Cortex of kidney (tissue), 1 donor: ENCODE measurements at places on chromosomes 3 and 15.

GRCh38 chr3:146421819-146422759, 47.3 kb downstream of the PLSCR2 start:
- DNase-seq = no peak

DNA sequence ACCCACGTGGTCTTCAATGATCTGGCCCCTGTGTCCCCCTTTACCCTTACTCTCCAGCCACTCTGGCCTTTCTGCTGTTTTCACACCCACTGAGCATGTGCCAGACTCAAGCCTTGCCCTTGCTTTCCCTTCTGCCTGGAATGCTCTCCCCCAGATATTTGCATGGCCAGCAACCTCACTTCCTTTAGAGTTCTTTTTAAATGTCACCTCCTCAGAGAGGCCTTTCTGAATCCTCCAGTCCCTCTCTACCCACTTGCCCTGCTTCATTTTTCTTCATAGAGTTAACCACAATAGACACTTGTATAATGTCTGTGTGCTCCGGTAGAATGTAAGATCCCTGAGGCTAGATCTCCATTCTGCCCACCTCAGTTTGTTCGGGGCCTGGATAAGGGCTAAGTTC, 39.4 kb upstream of the TIPARP start:
- DNase-seq = no peak

DNA sequence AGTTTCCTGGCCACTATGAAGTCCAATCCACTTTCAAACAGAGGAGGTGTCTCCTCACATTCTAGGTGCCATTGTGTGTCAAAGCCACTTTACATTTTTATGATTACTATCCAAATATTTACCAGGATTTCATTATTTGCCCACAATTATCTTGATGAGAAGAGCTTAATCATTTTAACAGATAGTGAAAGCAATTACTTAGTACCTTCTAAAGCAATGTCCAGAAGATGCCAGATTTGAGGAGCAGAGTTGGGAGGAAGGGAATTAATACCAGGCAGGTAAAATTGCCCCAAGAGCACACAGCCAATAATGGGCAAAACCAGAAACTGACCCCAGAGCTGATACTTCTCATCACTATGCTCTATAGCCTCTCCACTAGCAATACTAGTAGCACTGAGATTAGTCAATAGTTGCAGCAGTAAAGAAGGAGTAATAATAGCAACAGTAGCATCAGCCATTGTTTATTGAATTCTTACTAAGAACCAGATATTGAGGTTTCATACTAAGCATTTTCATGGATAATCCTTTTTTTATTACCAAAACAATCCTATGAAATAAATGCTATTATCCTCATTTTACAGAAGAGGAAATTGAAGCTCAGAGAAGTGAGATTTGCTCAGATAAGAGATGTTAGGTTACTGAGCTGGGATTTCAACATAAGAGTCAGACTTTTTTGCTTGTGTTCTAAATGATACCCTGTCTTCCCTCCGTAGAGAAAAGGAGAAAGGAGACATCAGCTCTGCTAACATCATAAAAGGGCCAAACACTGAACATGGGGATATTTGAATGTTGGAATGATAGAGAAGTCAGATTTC, 509.3 kb upstream of the CFAP20DC start:
- no peak for DNase-seq

GRCh38 chr15:65873256-65873655, 4.0 kb downstream of the RAB11A start:
- no peak for DNase-seq

DNA sequence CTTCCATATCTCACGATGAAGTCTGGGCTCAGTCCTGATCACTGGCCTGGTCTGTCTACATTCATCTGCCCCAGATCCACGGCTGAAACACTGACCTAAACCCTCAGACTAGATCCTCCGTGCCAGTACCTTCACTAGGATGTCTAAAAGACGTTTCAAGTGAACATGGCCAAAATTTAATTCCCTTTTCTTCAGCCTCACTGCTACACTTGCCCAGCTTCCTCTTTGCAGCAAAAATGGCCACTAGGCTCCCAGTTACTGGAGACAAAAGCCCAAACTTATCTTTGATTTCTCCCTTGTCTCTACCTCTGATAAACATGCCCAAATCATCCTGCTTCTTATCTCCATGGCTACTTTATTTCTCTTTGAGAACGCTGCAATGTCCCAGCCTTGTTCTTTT, 1.7 kb downstream of the RASSF1 start:
- no peak for DNase-seq

- DNase-seq = no peak
These were observed 826.1 kb downstream of the AGBL1 start for GRCh38 chr15:86905625-86906256.

DNA sequence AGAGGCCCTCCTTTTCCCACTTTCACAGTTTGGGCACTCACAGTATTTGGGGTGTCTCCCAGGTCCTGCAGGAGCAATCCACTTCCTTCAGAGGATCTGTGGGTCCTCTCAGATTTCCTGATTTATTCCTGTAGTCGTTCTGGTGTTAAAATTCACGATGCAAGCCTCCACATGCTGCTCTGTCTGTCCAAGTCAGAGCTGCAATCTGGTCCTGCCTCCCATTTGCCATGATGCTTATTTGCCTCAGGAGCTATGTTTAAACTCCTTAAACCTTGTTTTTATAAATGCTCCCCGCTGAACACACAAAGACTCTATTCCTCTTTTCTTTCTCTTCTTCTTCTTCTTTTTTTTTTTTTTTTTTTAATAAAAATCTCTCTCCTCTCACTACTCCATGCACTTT, 558.7 kb upstream of the NECTIN3 start:
- no peak for DNase-seq

GRCh38 chr3:46881596-46882376, 4.3 kb downstream of the PTH1R start:
- DNase-seq = no peak

- DNase-seq = no peak
These were observed 15.2 kb downstream of the LMCD1 start for GRCh38 chr3:8516783-8517182.

GRCh38 chr3:4804161-4805058, 174.8 kb upstream of the BHLHE40 start:
- no peak for DNase-seq

DNA sequence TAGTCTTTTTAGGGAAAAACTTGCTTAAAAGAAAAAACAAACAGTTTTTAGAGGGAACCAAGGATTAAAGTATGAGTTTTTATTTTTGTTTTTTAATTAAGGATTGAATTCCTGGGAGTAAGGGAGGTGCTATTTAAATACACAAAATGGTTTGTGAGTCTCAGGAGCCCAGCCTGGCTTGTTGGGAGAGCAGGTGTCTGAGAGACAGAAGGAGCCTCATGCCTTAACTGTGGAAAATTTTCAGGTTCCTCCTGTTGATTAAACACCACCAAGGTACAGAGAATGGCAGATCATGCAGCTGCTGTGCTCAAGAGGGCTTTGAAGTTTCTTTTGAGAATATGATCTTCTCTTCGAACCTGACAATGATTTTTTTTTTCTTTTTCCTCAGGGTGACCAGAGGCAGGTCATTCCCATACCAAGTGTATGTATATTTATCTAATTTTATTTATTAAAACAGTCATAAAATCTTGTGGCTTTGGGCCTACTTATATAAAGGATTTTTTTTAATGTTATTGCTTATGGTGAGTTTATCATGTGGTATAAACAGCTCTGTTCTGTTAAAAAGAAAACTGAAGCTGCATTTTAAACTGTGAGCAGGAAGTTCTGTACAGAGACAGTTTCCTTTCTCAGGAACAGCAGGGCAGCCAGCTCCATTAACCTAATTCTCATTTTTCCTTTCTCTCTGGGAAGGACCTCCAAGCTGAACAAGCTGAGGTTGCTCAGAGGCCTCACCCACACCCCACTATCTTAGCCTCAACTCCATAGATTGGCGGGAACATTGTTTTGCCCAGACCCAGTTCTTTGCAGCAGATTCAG, 33.7 kb upstream of the VILL start:
- no peak for DNase-seq

DNA sequence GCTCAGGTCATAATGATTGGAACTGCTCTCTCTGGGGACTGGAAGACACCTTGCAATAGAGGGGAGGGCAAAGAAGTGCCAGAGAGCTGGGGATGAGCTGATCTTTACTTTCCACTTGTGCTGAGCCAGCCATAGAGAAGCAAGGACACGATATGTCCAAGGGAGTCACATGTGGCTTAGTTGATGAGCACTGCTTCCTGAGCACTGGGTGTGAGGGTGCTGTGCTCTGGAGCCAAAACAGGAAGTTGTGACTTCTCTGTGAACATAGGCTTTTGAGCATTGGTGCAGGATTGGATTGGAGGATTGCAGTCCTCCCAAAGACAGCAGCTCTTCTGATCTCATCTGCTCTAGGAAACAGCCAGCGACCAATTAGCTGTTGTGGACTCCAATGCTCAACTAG, 6.7 kb downstream of the PARP14 start:
- no peak for DNase-seq

DNA sequence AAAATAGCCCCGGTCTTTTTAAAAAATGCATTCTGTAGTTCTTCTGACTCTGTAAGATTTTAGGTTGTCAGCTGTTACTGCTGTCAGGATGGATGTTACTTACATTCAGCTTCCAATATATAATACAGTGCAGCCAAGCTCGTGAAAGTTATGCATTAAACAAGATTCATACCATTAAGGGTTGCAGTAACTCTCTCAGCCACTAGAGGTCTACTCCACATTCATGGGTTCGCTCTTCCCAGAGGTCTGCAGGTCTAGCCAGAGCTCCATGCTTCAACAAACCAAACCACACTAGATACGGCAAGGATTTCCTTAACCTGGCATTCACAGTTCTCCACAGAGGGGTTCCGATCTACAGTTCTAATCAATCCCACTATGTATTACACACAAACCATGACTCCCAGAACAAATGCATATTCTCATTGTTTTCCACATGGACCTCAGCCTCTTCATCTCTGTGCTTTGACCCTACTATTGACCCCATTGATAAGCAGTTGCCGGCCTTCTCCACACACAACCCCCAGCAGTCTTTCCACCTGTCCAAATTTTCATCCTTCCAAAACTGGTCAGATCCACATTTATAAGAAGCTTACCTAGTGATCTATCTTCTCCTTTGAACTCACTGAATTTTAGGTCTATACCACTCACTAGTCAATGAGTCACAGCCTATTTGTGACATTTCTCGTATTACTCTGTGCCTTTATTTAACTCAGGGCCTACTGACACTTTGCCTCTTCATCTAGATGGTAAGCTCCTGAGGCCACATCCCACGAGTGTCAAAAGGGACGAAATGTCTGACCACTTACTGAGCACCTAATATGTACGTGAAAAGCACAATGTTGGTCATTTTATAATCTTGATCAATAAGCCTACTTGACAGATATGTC, 33.7 kb downstream of the RORA start:
- DNase-seq = no peak

DNA sequence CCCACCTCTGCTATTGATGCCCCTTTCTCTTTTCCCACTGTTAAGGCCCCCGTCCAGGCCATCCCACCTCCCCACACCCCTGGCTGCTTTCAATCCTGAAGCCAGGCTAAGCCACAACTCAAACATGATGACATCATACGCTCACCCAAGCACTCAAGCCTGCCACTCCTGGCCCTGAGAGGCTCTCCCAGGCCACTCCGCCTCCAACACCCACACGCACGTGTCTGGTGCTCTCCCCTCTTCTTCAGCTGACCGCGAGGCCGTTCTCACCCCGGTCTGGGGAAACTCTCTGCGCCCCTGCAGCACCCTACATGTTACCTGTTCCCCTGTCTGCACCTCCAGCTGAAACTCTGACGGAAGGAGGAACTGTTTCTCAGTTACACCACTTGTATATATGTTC, 6.2 kb downstream of the ZXDC start:
- DNase-seq = no peak

DNA sequence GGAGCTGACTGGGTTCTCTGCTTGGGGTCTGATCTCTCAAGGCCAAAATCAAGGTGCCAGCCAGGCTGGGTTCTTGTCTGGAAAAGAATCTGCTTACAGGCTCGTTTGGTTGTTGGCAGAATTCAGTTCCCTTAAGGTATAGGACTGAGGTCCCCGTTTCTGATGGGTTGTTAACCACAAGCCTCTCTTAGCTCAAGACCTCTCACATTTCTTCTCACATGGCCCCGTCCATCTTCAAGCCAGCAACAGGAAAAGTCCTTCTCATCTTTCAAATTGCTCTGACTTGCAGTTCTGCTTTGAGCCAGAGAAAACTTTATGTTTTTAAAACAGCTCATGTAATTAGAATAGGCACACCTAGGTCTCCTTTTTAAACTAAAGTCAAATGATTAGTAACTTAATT, 20.4 kb downstream of the UACA start:
- DNase-seq = no peak

DNA sequence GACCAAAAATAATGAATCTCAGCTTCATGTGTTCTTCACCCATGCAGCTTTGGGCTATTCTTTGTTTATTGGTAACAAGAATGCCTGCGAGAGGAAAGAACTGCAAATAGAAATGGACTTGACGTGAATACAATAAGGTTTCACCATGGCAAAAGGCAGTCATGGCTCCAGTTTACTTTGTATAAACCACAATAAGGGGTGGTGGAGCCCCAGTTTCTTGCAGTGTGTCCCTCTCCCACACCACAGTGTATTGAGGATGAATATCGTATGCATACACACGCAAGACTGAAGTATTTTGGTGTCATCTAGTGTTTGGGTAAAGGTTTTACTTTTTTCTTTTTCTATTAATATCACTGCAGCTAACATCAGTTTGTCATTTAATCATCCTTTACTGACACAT, 159.7 kb upstream of the CNTN4 start:
- no peak for DNase-seq

DNA sequence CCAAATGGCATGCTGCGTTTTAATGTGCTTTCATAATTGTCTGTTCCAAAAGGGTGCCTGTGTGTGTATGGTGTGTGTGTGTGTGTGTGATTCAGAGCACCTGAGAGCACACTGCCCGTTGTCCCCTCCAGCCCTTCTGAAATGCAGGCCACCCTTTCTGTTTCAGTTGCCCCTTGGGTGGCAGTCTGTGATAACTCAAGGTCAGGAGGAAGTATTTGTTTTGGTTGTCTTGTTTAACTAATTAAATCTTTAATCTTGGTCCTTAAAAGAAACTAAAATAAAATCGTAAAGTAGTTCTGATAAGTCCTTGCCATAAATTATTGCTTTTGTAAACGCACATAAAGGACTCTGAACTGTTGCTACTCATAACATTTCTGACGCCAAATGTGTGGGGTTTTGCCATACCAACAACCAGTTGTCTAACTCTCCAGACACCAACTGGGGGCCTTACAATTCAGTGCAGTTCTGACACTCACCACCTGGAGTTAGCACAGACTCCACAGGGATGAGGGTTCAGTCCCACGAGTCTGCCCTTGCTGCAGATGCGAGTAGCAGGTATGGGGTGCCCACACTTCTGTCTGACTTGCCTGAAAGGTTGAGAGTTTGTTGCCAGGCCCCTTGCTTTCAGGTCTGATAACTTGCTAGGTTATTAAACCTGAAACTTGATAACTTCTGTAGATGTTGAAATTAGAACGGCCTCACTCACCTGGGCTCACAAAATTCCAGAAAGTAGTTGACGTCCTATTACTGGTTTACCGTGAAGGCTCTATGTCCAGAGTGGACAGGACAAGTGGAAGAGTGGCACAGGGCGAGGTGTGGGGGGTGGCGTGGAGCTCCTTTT, 157.3 kb downstream of the IGF1R start:
- DNase-seq = no peak

- DNase-seq = no peak
These were observed 235.3 kb downstream of the C3orf38 start for GRCh38 chr3:88385090-88385489.
